ENCODE measurements at places on chromosomes 2 and 18. TPM values are rescaled to one million over a fixed set of nuclear protein-coding genes. Genes with fewer than 3 reads are reported as not detected.

DNA sequence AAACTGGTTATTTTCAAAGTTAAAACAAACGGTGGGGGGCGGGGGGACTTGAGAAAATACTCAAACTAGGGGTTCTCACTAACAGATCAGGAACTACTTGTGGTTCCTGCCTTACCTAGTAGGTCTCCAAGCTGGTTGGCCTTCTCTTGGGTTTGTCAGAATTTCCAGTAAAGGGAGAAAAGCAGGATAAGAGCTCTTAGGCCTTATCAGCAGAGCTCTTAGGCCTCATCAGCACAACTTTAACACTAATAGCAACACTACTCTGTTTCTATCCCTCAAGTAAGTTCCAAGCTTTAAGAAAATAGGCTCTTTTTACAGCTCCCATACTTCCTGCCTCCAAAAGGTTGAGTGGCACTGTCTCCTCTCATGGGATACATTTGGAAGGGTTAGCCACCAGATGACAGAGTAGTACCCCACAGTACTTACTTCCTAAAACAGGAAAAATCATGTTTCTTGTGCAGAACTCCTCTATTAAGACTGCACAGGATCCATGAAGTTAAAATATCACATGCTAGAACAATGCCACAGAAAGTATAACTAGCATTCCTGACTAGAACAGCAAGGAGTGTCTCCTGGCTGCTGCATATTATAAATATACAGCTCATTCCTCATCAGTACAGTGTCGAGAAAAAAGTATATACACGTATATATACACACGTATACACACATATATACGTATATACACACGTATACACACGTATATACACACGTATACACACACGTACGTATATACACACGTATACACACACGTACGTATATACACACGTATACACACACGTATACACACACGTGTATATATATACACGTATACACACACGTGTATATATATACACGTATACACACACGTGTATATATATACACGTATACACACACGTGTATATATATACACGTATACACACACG, 6.1 kb downstream of the FBXO11 start:
- DNase-seq, result no peak

GRCh38 chr2:182393270-182393760, 33.5 kb downstream of the PDE1A start:
- DNase-seq, result no peak

DNA sequence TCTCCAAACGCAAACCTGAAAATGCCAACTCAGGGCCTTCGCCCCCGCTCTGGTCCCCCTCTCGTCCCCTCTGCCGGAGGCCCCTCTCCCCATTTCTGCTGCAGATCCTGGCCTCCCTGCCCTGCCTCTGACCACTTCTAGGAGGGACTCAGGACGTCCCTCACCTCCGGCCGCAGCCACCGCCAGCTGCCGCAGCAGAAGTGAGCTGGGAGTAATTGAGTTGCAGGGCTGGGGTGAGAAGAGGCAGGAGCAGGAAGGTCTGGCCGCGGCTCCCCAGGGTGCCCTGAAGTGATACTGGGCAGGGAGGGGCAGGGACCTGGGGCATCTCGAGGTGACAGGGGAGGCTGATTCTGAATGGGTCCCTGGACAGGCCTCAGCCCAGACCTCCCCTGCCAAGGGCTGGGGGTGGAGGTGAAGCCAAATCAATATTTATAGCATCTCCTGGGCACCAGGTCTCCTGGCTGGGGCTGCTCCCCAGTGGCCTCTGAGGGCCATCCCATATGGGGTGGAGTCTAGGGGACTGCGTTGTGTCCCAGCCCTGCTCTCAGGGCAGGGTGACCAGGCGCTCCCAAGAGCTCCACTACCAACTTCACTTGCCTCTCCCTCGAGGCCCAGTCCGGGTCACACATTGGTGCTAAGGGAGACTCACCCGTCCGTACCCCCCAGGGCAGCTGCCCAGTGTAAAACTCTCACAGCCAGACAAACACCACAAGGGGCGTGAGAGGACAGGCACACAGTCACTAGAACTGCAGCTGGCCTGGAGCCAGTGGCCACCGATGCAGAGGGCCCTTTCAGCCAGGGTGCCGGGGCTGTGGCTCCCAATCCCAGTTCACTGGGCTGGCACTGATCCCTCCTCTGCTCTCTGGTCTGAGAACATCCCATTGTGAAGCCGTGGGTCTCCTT, 33.0 kb downstream of the KCNIP3 start:
- DNase-seq, result no peak

- no peak for DNase-seq
These were observed 61.0 kb downstream of the NCAPH start for GRCh38 chr2:96396602-96397001.

GRCh38 chr2:43563679-43564078, 32.2 kb downstream of the THADA start:
- DNase-seq, result no peak

OTOS gene
- not detected for total RNA-seq

- DNase-seq, result no peak
These were observed 156.7 kb downstream of the RNF152 start for GRCh38 chr18:61736133-61736532.

All from prostate gland (tissue), 2 donors.